ENCODE measurements at places on chromosomes 12 and 14. TPM values are rescaled to one million over a fixed set of nuclear protein-coding genes. Genes with fewer than 3 reads are reported as not detected.

The GPD1 gene
- total RNA-seq: 0.39 TPM

The ASIC1 gene
- 5.6 TPM for total RNA-seq

The TMEM132D gene
- not detected for total RNA-seq

The TULP3 gene
- total RNA-seq: 22.1 TPM

The ALDH2 gene
- 88.2 TPM for total RNA-seq

The CD163 gene
- not detected for total RNA-seq

The FOXG1 gene
- 0.08 TPM for total RNA-seq

The LMO3 gene
- total RNA-seq: not detected

The PIANP gene
- 0.96 TPM for total RNA-seq

The ABCC9 gene
- total RNA-seq: not detected

The TEX52 gene
- total RNA-seq: not detected

The A2ML1 gene
- not detected for total RNA-seq

The ESRRB gene
- total RNA-seq: 0.30 TPM

All from A549 treated with DMSO at 1 μM for 4 hours (cell line).